Activated CD4-positive, CD25-positive, alpha-beta regulatory T cell (primary cell): ENCODE measurements at places on chromosomes 7 and 10.

DNA sequence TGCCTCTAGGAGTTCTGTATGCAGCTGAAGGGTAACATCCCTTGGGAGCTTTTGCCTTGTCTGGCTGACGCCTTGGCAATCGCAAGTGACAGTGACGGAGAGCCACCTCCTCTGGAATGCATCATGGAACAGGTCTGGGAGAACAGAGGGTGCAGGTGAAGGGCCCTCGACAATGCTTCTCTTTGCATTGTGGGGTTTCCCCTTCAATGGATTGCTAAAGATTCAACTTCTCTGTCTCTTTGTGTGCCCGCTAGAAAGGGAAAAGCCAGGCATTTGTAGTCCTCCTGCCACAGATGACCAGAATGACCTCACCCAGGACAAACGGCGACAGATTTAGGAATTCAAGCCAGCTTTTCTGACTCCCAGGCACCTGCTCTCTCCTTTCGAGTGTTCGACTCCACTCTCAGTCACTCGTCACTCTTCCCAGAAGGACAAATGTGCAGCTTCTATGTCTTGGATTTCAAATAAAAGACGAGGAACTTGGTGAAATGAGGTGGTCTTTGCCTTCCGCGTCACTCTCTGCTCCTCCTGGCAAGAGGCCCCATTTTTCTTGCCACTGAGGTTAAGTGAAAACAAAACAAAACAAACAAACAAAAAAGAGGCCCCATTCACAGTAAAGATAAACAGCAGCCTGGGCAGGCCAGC lies 26.1 kb downstream of the IL2RA start:
- no peak for DNase-seq

- no peak for DNase-seq
Observed at GRCh38 chr10:77592946-77593636, 44.5 kb downstream of the KCNMA1 start.

DNA sequence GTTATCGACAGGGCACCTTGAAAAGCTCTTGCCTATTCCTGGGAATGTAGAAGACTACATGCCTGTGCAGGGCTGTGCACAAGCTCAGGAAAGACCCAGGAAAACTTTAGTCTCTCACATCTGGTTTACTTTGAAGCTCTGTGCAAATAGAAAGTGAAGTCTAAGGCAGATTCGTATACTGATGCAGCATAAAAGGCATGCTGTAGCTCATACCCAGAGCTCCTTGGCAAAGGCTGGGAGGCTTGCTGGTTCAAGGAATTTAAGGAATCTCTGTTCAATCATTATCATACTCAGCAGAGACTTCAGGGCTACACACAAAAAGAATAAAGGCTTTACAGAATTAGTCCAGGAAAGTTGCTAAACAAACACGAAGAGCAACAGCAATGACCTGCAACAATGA lies 192.0 kb downstream of the OTUD1 start:
- no peak for DNase-seq

DNA sequence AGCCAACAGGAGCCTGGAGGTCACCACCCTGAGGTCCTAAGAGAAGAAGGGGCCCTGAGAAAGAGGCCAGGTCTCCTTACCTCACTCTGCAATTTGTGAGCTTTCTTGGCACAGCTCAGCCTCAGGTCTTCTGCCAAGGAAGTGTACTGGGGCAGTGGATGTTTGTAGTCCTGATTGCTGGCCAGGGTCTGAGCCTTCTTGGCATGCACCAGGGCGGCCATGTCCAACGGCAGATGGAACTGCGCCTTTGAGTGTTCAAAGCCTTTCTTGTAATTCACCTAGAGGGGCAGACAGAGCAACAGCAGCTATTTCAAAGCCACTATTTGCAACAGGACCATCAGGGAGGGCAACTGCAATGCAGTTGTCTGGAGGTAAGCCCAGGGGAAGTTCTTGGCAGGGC lies 51.7 kb downstream of the NRAP start:
- no peak for DNase-seq

GRCh38 chr7:84876061-84876821 lies 310.6 kb downstream of the SEMA3D start:
- no peak for DNase-seq

GRCh38 chr7:140656548-140657515 lies 15.9 kb upstream of the ADCK2 start:
- no peak for DNase-seq

DNA sequence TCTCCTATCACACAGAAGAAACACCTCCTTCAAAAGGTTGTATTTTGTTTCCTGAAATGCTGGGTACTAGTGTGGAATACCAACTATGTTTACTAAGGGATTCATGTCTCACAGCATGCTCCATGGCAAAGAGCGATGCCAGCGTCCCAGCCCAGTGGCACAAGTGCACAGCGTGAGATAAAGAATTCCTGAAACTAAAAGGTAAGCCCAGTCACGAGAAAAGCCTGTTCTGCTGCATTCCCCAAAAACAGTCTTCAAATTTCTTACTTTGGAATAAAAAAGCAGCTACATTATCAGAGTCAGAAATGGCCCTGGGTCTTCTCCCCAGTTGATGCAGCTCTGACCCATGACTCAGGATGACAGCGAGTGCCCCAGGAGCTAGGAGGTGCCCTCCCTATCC lies 53.1 kb upstream of the DDC start:
- DNase-seq, result no peak

DNA sequence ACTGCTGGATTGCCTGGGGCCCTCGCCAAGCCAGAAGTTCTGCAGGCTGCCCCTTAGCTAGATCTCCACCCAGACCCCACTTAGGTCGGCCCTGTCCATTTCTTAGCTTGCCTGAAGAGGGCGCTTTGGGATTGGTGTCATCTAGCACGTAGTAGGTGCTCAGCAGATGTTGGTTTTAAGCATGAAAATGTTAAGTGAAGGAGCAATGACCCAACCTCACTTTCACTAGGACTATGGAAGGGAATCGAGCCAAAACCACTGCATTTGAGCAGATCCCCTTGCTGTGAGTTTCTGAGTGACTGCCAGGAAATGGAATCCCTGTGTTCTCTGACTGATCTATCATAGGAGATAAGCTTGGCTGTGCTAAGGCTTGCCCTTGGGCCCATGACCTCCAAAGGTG lies 131.7 kb upstream of the EEPD1 start:
- DNase-seq, result no peak

DNA sequence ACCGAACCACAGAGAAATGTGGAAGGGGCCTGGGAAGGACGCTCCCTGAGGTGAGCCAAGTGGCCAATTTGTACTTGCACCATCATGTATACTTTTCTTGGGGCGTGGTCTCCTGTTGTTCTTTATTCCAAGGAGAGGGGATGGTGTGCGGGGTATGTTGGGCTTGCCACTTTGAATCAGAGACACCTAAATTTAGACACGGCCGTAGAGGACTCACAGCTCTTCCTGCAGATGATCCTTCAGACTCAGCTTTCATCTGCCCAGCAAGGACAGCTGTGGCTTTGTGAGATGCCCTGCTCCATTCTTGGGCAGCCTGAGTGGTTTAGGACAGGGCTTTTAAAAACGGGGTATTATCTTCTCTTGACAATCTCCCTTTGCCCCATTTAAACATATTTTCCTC lies 473.2 kb downstream of the REEP3 start:
- no peak for DNase-seq

DNA sequence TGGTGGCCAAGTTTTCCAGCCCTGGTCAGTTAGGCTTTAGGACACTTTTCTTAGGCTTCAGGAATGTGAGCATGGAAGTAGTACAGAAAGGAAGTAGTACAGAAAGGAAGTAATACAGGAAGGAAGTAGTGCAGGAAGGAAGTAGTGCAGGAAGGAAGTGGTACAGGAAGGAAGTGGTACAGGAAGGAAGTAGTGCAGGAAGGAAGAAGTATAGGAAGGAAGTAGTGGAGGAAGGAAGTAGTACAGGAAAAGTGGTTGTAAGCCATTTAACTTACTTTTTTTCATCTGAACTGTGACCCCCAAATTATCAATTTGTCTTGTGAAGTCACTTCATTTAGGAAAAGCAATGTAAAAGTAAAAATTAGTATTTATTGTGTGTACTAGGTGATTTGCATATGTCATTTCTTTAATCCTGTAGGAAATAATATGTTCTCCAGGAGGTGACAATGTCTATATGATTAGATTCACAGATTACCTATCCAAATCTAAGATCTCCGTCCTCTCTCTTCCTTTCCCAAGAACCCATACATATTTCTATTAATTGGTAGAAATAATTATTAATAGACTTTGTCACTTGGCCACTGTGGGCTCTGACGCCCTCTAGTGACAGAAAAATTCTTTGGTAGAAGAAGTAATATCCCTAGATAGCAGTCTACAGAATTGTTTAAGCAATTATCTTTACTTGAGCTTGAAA lies 3.9 kb upstream of the FAS start:
- no peak for DNase-seq

DNA sequence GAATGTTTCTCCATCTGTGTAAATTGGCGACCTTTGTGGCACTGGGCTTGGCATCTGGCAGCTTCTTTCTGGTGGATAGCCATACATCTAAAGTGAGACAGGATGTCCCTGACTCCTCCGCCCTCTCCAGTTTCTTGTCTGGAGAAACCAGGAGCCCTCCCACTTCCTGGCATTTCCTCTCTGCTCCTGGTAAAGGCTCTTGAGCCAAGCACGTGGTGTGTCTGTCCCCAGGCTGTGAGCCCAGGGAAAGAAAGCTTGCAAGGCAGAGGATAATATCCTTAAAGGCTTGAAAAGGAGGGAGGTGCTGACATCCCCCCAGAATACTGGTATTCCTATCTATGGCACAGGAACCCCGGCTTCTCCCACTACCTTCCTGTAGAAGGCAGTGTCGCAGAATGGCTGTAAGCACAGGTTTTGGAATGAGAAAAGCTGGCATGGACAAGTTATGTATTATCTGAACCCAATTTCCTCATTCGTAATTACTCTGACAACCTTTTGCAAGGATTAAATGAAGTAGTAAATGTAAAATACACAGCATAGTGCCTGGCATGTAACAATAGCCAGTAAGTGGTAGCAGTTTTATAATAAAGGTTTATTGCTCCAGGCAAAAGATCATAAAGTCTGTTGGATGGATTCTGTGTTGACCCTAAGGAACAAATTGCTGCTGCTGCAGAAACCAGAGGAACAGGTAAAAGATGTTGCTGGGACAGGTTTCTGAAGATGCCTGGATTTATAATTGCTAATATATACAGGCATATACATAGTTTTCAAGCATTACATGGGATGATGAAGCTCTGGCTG lies 11.8 kb upstream of the ACSL5 start:
- no peak for DNase-seq

DNA sequence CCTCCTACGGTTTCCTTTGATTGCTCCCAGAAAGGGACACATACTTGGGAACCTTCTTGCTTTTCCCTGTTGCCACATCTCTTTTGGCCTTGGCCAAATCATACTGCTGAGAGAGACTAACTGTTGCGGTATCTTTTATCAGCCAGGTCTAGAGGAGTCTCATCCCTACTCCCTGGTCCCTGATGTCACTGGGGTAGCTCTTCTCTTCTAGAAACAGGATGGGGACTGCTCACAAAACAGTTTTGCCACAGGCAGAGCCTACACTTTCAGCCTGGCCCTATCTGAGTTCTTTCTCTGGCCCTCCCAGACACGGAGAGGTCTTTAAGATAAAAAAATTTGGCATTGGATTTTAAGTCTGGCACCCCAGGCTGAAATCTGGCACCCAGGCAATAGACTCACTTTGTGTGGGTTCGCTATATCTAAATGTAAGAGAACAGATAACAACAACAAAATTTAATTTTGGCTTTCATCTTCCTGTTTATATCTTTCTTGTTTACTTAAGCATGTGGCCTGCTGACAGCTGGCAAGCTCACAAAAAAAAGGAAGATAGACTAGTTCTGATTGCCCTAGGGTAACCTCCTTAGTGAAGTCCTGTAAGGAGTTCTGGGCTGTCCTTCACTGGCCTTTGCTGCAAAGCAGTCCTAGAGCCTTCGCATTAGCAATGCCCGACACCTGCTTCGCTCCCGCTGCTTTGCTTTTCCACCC lies 228.3 kb upstream of the NPVF start:
- DNase-seq, result no peak

DNA sequence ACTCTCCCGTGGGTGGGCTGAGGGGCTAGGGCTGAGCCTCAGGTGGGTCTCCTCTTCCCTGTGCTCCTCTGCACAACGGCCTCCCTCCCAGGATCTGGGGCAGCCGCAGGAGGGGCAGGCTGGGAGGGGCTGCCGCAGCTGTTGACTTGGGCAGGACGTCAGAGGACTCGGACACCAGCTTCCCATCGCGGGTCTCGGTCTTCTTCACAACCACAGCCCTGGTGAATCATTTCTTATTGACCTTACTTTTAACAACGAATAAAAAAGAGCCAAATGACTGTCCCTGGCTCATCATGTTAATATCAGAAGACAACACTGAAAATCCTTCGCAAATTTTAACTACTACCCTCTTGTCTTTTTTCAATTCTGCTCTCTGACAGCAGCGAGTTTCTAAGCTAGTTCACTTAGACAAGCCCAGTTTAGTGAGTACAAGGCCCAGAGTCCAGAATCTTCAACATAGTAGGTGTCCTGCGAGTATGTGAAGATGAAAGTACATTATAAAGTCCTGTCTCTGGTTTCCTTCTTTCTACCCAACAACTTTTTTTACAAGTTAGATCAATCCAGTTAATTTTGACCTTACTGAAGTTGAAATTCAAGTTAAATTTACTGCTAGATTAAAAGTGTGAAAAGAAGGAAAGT lies 32.4 kb downstream of the CTNNA3 start:
- DNase-seq, result no peak

DNA sequence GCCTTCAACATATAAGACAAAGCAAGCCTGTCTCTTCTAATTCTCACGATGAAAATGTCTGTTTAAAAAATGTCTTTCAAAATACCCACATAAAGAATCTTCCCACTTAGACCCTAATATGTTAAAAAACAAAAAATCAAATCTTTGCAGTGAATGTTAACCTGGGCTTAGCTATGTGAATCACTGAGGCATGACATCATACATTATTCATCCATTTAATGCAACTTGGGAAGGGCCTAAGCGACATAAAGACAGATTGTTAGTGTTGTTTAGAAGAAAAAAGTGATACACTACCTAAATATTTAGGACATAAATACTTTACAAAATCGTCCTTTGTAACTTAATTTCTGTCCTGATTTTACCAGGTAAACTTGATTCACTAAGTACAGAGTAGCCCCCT lies 648.5 kb upstream of the NRP1 start:
- no peak for DNase-seq
